ENCODE measurements at places on chromosomes 6 and 20. TPM values are rescaled to one million over a fixed set of nuclear protein-coding genes. Genes with fewer than 3 reads are reported as not detected.

The MEI4 gene
- polyA plus RNA-seq: not detected

The DEF6 gene
- 5.2 TPM for polyA plus RNA-seq

The PTCRA gene
- not detected for polyA plus RNA-seq

The TAF11 gene
- polyA plus RNA-seq: 35.4 TPM

The POM121L2 gene
- polyA plus RNA-seq: 0.01 TPM

The VWA7 gene
- 3.3 TPM for polyA plus RNA-seq

GRCh38 chr6:92888316-92888715, 531.0 kb downstream of the EPHA7 start:
- H3K4me1 ChIP-seq: no peaks in the 10 kb centered on the region
- no peak for DNase-seq
- no peaks in the 10 kb centered on the region for H3K36me3 ChIP-seq

DNA sequence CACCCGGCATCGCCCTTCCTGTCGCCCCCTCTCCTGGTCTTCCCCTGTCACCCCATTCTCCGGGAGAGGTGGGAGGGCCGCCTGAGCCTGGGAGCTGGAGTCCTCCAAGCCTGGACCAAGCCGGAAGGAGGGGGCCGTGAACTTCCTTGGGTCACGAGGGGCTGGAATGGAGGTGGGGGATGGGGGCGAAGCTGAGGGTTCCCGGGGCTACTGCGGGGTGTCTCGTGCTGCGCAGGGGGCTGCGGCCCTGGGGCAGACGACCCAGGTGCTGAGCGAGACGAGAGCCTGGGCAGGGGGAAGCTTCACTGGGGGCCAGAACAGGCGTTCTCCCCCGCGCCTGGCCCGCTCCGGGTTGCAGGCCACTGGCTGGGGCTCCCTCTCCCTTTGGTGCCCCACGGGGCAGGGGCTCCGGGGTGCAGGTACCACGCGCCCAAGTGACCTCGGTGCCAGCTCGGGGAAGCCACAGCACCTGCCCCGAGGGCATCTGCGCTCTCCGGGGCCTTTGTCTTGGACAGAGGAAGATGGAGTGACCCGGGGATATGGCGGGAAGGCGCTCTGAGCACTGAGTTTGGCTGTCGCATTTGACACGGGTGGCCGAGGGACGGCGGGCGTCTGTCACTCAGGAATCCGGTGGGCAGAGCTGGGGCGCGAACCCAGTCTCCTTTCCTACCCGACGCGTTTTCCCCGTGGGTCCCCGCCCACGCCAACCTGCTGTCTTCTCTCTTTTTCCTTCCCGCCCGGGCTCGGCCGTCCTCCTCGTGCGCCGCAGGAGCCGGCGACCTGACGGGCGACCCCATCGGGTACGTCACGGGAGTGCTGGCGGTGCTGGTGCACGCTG, 1.2 kb downstream of the SLC35D3 start:
- no peaks in the 10 kb centered on the region for H3K4me1 ChIP-seq
- no peak for DNase-seq
- no peaks in the 10 kb centered on the region for H3K36me3 ChIP-seq
- H3K27me3 ChIP-seq: peaks cover 8% of the 10 kb centered on the region
- no peak overlapping the region for H3K4me3 ChIP-seq

DNA sequence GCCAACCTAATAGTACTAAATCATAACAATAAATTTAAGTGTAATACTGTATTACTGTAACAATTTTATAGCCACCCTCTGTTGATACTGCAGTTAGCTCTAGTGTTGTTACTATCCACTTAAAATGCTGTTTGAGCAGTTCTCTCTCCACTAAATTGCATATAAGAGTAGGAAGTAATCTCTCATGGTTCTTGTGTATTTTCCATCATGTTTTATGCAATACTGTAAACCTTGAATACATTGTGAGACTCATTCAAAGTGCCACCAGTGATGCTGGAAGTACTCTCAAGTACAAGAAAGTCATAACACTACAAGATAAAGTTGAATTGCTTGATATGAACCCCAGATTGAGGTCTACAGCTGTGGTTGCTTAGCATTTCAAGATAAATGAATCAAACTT, 65.5 kb downstream of the WASF1 start:
- H3K36me3 ChIP-seq: no peaks in the 10 kb centered on the region
- H3K4me3 ChIP-seq: no peak overlapping the region
- H3K27ac ChIP-seq: no peak overlapping the region
- no peaks in the 10 kb centered on the region for H3K4me1 ChIP-seq

GRCh38 chr6:10014557-10014956, 400.3 kb downstream of the TFAP2A start:
- H3K27ac ChIP-seq: no peak overlapping the region
- H3K27me3 ChIP-seq: no peaks in the 10 kb centered on the region
- no peaks in the 10 kb centered on the region for H3K4me1 ChIP-seq
- no peaks in the 10 kb centered on the region for H3K36me3 ChIP-seq

DNA sequence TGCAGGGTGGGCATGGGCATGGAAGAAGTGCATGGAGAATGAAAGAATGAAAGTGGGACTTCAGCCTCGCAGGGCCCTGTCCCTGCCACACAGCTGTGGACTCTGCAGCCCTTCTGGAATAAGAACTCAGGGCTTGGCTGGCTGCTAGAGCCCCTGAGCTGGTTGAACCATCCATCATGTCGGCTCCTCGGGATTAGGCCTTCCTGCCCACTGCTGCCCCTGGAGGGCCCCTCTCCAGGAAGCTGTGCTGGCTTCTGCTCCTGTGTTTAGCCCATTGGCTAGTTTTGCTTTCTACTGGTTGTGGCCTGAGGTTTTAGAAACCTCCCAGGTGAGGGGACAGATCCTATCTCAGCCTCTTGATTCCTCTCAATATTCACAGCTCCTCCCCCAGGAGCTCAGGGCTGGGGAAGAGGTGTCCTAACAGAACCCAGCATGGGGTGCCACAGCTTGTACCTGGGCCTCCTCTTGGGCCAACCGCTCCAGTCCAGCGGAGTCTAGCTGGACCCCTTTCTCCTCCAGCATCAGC, 7.9 kb downstream of the AARS2 start:
- no peaks in the 10 kb centered on the region for H3K27me3 ChIP-seq
- H3K4me3 ChIP-seq: no peak overlapping the region

DNA sequence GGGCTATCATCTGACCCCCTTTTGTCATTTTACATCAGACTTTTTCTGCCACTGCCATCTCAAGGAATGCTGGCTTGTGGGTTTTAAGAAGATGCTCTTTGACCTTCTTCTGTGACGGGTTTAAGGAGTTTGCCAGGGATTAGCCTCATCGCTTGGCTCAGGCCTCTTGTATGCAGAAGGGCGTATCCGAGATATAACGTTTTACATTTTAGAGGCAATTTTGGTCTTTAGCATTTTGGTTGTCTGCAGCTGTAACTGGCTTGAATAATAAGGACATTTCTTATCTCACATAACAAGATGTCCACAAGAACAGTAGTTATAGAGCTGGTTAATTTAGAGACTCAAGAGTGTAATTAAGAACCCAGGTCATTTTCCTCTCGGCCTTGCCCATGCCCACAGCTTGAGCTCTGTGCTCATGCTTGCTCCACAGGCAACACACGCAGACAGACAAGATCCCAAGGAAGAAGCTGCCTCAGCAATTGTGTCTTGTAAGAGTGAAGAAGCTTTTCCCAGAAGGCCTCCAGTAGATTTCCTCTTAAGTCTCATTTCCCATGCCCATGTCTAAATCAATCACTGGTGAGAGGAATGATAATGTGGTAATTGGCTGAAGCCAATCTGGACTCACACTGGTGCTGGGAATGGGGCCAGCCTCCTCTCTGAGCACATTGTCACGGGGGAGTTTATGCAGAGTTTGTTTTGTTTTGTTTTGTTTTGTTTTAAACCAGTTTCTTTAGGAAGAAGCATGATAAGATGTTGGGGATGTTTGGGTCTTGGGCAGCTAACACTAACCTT, 36.8 kb downstream of the PTCHD4 start:
- H3K4me3 ChIP-seq: no peak overlapping the region
- DNase-seq: no peak
- H3K27ac ChIP-seq: no peak overlapping the region
- no peaks in the 10 kb centered on the region for H3K27me3 ChIP-seq

DNA sequence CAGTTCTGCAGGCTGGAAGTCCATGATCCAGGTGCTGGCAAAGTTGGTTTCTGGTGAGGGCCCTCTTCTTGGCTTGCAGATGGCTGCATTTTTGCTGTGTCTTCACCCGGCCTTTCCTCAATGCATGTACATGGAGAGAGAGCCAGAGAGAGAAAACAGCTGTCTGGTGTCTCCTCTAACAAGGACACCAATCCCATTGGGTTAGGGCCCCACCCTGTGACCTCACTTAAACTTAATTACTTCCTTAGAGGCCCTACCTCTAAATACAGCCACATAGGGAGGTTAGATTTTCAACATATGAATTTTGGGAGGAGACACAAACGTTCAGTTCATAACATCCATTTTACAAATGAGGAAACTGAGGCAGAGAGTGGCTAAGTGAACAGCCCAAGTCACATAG, 202.4 kb downstream of the ZMYND8 start:
- peaks cover 13% of the 10 kb centered on the region for H3K4me1 ChIP-seq
- no peaks in the 10 kb centered on the region for H3K36me3 ChIP-seq
- no peak overlapping the region for H3K27ac ChIP-seq
- no peak for DNase-seq

DNA sequence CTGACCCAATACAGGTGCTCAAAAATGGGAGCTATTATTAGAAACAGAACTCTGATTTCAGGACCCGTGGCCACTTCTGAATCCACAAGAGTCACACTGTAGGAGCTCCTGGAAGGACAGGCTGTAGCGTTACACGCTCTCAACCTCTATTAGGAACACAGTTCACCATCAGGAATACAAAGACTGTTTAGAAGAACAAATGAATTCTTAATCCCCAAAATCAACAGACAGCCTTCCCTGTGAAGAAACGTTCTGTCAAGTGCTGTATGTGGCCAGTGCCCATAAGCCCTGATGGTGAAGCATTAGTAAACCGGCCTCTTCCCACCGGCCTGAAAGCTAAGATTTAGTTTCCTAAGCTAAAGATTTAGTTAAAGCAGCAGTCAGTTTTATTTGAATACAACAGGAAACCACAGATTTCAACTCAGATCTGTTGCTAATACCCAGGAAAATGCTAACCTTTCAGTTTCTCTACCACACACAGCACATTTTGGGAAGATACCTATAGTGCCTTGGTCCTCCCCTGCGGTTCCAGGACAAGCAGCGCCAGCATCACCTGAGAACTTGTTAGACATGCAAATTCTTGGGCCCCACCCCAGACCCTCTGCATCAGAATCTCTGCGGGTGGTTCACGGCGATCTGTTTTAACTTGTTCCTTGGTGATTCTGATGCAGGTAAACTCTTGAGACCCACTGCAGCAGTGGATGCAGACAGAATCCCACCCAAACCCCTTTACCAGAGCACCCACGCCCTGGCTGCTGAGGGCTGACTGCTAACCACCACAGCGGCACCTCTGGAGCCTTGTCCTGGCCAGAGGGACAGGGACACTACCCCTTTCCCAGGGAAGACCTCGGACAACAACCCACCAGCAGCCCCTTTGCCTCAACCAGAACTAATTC, 33.4 kb downstream of the MTRES1 start:
- H3K36me3 ChIP-seq: no peaks in the 10 kb centered on the region
- peak; percentile 11 for DNase-seq
- 0 out of 2 replicates have a peak overlapping the region, but pooled peaks have one; percentile 3 for H3K4me3 ChIP-seq
- H3K27me3 ChIP-seq: no peaks in the 10 kb centered on the region
- H3K27ac ChIP-seq: no peak overlapping the region
- peaks cover 45% of the 10 kb centered on the region for H3K4me1 ChIP-seq

GRCh38 chr6:139597771-139598755, 223.6 kb upstream of the CITED2 start:
- H3K36me3 ChIP-seq: no peaks in the 10 kb centered on the region
- H3K27me3 ChIP-seq: no peaks in the 10 kb centered on the region
- peak; percentile 87 for DNase-seq
- H3K4me1 ChIP-seq: peaks cover 26% of the 10 kb centered on the region
- H3K27ac ChIP-seq: peak overlapping the region; percentile 28
- H3K4me3 ChIP-seq: peak overlapping the region; percentile 0

- H3K27me3 ChIP-seq: peaks cover 3% of the 10 kb centered on the region
- H3K36me3 ChIP-seq: peaks cover 5% of the 10 kb centered on the region
- peak overlapping the region; percentile 84 for H3K4me3 ChIP-seq
- H3K27ac ChIP-seq: peak overlapping the region; percentile 59
Measured at GRCh38 chr20:33400812-33401183, 521 bp downstream of the CDK5RAP1 start.

DNA sequence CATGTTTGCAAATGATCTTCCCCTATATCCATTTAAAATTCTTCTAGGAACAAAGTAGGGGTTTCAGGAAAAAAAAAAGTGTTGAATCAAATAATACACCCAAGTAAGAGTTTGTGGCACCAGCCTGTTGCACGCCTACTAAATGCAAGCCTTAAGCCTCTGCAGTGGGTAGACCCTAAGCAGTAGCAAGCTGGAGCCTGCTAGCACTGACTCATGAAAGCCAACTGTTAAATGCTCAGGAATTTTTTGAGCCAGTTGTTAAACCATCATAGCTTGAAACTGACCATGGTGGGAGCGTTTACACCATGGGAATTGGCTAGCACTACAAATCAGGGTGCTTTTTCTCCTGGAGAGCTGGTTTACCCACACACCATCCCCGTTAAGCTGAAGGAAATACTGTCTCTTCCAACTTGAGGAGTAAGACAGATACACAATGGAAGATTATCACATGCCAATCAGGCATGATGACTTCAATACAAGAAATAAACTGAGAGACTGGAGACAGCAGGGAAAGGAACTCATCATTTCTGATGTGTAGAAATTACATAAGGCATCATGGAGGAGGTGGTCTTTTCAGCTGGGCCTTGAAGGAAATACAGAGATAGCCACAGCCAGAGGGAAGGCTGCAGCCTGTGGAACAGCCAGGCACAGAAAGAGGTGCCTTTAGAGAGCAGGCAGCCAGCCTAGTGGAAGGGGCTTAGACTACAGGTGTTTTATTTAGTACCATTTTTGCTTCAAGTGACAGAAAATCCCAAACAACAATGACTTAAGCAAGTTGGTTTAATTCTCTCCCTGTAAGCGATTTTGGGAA, 110.8 kb downstream of the SNX5 start:
- no peaks in the 10 kb centered on the region for H3K27me3 ChIP-seq
- H3K27ac ChIP-seq: peak overlapping the region; percentile 86
- DNase-seq: no peak
- H3K4me1 ChIP-seq: peaks cover 97% of the 10 kb centered on the region

GRCh38 chr6:36969240-36969691, 14.7 kb downstream of the PI16 start:
- H3K27ac ChIP-seq: no peak overlapping the region
- no peak overlapping the region for H3K4me3 ChIP-seq
- no peaks in the 10 kb centered on the region for H3K4me1 ChIP-seq
- H3K27me3 ChIP-seq: no peaks in the 10 kb centered on the region

DNA sequence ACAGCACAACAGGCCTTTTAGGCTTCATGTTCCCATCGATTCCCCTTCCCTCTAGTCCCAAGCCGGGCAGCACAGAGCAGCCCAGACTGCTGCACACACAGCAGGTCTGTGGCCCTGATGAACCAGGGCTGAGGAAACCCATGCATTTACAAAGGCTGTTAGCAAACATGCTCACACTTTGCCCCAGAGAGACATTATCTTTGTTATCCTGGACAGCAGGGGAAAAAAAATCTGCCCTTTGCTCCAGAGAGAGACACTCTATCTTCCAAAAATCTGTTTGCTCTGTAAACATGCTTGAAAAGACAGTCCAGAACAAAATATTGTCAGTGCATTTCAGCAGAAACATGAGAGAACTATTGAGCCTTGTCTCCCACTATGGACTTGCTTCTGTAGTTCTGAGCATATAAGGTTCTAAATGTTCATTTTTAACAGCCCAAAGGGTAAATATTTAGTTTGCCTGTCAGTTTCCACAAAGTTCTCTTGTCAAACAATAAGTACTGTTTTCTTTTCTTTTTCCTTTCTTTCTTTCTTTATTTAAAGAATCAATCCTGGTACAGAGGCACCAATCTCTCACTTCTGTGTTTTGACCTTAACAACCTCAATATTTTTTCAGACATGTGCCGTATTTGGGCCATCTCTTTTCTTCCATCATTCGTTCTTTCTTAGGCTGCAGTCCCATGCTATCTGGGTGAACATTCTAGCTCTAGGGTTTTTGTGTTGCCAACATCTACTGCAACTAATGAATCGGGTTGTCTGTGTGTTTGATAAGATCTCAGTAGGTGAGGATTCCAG, 468.0 kb downstream of the EPM2A start:
- no peaks in the 10 kb centered on the region for H3K27me3 ChIP-seq
- peak overlapping the region; percentile 13 for H3K4me3 ChIP-seq
- no peaks in the 10 kb centered on the region for H3K36me3 ChIP-seq
- H3K27ac ChIP-seq: peak overlapping the region; percentile 93

Measured in HepG2 (cell line).